GM20000 (cell line): ENCODE measurements at places on chromosomes 11 and 22.

GRCh38 chr11:92846491-92847125 is 122.8 kb upstream of the MTNR1B start:
- DNase-seq = no peak

GRCh38 chr22:44615146-44615545 is 86.9 kb upstream of the PRR5 start:
- no peak for DNase-seq

DNA sequence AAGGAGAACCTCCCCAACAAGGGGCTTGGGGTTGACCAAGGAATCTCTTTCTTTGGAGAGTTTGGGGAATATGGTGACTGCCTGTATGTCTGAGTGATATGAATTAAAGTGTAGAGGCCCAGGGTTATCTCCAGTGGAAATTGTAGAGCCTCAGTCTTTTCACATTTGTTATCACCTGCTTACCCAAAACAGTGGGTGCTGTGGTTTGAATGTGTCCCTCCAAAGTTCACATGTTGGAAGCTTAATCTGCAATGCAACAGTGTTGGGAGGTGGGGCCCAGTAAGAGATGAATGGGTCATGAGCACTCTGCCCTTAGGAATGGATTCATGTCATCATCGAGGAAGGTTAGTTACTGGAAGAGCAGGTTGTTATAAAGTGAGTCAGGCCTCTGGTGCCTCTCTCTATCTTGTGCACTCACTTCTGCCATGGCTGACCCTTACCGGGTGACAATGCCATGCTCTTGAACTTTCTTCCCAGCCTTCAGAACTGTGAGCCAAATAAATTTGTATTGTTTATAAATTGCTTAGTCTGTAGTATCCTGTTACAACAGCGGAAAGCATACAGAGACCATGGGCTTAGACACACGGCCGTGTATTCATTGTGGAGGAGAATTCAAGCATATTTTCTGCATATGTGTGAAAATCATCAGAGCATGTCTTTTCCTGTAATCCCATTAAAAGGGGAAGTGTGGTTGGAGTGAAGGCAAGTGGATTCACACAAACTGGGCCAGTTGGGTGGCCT is 114.1 kb upstream of the TBCEL start:
- DNase-seq = no peak

DNA sequence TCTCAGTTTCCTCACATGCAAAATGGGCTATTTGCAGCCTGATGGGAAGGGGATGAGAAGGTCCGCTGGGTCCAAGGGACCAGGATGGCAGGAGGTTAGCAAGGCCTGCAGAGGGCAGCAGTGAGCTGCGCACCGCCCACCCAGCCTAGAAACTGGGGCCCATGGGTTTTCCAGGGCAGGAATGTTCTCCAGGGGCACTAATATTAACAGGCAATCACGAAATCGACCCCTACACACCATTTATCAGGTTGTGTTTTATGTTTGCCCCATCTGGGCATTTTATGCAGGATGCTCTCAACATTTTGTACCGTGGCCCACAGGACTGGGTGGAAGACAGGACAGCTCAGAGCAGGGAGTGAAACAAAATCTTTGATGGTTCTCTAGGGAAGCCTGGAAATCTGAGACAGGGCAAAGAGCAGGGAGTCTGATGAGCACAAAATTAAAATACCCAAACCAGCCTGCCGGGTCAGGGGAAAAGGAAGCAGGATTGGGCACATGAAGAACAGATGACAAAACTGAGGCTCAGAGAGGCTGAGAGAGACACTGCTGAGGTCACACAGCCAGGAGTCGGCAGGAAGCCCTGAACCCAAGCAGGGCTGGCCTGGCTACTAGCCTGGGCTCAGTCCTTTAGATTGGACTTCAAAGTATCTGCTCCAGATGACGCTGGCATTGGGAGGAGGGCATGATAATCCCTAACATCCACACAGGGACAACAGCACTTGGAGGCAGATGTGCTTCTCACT is 1.6 kb upstream of the BCR start:
- DNase-seq = peak; percentile 83

DNA sequence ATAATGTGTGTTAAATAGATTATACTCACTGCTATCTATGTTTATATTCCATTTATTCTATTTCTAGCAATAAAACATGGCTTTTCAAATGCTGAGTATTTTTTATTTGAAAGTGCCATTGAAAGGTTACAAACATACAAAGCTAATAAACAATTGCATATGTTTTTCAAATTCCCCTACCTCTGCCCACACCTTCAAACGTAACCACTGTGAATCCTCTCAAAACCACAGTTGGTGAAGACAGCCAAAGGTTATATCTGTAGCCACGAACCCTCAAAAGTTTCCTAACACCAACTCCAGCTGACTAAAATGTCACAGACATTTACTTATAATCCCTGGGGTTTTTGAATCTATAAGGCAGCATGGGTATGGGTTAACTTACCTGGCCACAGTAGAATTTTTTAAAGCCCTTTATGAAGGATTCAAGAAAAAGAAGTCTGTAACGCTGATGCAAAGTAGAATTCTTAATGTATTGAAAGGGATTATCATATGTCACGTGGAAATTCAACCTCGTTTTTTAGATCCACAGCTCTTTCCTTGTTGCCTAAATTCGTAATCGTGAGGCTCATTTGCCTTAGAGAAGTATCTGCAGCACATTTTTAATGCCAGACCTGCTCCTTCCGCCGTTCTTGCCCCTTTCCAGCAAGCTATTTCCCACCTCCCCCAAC is 122.5 kb upstream of the ZC3H12C start:
- peak; percentile 39 for DNase-seq

- DNase-seq = no peak
Observed at GRCh38 chr11:15206791-15207190, 92.1 kb downstream of the INSC start.

GRCh38 chr22:31637447-31637890 is 24.5 kb downstream of the PISD start:
- peak; percentile 60 for DNase-seq

- peak; percentile 86 for DNase-seq
Observed at GRCh38 chr22:24189249-24190158, 8.2 kb downstream of the SUSD2 start.

DNA sequence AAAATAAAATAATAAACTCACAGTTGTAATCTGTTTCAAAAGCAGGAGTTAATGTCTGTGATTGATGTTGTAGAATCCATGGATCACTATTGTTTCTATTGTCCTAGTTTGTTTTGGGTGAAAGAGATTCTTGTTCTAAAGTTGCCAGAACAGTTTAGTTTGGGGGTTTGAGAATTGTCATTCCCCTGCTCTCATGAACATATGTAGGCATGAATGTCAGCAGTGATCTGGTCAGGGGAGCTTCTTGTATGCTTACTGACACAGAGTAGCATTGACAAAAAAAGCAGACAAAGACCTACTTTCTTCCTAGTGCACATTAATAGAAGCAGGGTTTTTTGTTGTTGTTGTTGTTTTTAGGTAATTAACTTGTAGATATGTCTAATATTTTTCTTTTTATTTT is 38.6 kb downstream of the ARHGAP1 start:
- no peak for DNase-seq

GRCh38 chr11:27710536-27710935 is 10.3 kb upstream of the BDNF start:
- DNase-seq = no peak

- DNase-seq = no peak
Observed at GRCh38 chr11:128053981-128054931, 533.1 kb downstream of the ETS1 start.

DNA sequence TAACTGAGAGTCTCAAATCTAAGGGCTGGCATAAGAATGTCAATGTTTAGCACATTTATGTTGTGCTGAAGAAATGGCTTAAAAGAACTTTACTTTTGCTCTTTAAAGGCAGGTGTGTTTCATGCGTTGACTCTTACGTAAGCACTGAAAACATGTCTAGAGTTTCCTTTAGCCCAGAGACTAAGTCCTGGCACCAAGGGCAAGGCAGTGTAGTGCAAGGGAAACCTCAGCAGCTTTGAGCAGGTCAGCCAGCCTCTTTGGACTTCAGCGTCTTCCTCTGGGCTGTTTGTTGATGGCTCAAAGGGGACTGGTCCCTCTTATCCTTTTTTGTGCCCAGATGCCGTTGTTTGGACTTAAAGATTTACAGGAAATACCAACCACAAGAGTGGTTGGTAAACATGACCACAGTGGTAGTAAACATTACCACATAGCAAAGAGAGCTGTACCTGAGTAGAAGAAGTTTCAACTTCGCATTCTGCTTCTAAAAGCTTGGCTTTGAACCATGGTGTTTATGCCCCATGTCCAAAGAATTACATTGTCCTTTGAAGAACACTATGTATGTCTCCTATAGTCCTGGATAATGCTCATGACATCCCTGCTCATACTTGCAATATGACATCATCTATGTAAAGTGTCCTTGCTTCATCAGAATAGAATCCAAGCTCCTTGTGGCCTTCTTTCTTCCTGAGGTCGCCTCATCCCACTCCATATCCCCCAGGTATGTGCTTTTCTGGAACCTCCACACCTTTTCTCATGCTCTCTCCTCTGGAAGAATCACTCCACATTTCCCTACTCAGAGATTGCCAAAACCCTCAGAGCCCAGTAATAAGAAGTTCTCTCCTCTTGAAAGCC is 23.5 kb downstream of the TENM4 start:
- no peak for DNase-seq

DNA sequence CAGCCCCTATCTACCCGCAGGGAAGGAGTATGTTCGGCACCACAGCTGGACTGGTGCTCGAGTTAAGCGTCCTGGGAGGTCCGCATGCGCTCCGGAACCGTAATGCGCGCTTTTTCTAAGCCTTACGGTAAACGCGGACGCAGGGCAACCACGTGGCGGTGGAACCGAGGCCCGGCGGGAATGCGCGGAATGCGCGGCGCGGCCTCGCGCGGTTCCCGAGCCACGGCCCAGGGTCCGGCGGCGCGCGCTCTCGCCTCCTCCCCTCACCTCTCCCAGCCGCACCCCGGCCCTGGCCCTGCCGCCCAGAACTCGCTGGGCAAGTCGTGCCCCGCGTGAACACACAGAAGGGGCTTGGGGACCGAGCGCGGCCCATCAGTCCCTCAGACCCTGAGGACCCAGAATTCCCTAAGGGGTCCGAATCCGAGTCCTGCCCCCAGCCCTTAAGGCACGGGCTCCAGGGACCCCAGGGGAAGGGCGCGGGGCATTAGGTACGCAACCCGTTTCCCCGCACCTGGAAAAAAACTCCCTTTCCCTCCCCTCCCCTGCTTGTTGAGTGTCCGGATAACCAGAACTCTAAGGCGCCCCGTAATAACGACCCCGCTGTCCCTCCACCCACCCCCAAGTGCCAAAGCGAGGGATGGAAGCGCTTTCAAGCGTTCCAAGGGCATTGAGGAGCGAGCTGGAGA is 4.3 kb upstream of the CCND1 start:
- peak; percentile 33 for DNase-seq

DNA sequence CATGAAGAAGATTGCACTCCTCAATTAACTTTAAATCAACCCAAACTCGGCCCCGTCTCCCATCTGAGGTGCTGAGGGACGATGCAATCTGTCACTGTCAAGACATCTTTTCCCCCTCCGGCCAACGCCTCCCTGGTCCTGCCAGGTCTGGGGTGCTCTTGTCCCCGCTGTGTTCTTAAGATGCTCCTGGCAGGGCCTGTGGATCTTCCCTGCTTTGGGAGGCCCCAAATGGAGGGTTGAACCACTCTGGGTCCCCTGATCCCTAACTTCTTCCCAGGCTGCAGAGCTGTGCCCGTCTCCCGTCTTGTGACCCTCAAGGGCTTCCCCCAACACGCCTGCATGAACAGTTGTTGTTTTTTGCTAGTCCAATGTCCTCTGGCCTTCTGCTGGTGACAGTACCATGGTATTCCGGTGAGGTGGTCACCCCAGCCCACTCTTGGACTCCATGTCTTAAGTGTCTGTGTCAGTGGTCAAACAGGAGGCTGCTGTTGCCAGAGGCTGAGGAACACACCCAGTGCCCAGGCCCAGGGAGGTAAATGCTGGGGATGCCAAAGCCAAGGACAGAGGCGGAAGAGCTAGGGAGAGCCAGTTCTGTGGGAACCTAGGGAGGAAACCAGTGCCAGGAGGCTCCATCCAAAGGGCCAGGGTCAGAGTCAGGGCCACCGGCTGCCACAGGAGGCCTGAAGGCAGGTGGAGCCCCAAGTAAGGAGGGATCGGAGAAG is 70.6 kb upstream of the SHANK2 start:
- DNase-seq = no peak

DNA sequence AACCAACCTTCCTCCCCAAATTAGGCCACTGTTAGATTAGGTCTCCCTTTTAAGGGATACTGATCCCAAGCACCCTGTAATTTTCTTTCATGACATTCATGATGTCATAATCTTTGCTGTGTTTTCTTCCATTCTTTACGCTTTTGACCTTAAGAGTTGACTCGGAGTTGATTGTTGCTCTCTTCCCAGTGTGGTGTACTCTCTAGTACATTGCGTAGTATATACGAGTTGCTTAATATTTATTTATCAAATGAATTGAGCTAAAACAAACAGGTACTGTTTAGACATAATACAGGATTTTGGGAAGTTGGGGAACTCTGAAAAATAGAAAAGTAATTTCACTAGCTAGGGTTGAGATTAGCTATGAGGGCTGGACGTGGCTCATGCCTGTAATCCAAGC is 49.8 kb downstream of the SVIP start:
- no peak for DNase-seq

GRCh38 chr11:680476-680875 is 14.5 kb downstream of the DEAF1 start:
- DNase-seq = no peak
